ENCODE measurements at places on chromosomes 5 and 9.

- DNase-seq = no peak
Measured at GRCh38 chr9:114480746-114481435, 24.4 kb downstream of the WHRN start.

- DNase-seq = no peak
Measured at GRCh38 chr5:107254902-107255234, 415.9 kb downstream of the EFNA5 start.

GRCh38 chr5:144549580-144549979 is 378.9 kb downstream of the KCTD16 start:
- DNase-seq = peak; percentile 75

- peak; percentile 56 for DNase-seq
Measured at GRCh38 chr5:127757576-127757975, 54.4 kb downstream of the CCDC192 start.

GRCh38 chr5:160485364-160485969 is 63.8 kb downstream of the PTTG1 start:
- DNase-seq = no peak

- no peak for DNase-seq
Measured at GRCh38 chr9:115614326-115614999, 496.5 kb upstream of the TNC start.

- DNase-seq = no peak
Measured at GRCh38 chr9:118129541-118129940, 425.3 kb downstream of the TLR4 start.

DNA sequence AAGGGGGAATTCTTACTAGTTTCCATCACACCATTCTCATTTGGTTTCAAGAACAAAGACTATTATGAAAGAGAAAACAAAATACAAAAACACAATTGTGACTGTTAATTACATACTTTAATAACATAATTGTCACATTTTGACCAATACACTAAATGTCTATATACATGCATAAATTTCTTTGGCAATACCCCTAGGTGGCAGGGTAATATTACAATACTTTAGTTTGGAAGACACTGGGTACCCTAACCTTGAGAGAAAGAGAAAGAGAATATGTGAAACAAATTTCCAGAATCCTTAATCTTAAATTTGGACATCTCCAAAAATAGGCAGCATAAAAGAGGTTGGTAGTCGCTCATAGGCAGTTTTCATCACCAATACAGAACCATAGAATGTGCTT is 619.6 kb upstream of the ADAMTS16 start:
- no peak for DNase-seq

DNA sequence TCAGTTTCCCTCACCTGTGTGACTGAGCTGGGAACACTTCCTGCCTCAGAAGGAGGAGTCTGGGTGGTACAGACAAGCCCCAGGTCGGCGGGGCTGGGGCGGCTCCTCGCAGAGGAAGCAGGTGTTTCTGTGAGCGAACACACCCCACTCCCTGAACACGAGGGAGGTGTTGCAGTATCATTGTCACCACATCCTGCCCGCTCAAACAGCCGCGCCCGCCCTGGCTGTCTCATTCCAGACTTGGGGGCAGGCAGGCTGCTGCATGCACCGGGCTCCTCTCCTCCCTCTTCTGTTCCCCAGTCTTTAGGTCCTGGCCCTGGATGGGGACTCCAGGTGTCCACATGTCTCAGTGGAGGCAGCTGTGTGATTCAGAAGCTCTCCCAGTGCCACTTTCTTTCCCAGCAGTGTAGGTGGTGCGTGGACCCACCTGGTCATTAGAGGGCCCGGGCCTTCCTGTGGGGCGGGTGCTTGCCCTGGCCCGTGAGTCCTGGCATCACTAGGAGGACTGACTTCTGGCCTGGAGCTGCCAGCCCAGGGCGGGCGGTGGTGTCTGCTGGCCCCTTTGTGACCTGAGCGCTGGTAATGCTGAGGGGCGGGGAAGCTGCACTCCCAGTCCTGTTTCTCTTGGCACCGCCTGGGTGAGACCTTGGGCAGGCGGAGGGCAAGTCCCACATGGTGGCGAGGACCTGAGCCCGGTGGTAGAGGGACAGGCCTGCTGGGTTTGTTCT is 18.3 kb upstream of the PHYHD1 start:
- no peak for DNase-seq

DNA sequence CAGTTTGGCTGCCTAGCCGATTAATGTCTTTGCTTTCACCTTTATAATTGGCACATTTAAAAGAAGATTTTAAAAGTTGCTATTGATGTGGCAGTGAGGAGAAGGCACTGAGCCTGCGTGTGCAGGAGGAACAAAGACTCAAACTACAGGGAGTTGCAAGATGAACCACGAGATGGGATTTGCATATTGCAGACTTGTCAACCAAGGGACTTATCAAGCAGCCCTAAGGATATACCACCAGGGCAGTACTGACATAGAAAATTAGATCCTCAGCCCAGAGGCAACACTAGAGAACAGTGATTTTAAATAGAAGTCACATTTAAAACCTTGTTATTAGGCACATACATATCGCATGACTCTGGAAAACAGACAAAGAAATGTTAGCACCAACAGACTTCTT is 342.6 kb downstream of the GLIS3 start:
- no peak for DNase-seq

- DNase-seq = no peak
Measured at GRCh38 chr5:90807496-90807895, 248.9 kb downstream of the ADGRV1 start.

- no peak for DNase-seq
Measured at GRCh38 chr9:79759460-79759859, 187.7 kb downstream of the TLE4 start.

GRCh38 chr9:34375901-34376595 is 650 bp downstream of the MYORG start:
- DNase-seq = no peak

DNA sequence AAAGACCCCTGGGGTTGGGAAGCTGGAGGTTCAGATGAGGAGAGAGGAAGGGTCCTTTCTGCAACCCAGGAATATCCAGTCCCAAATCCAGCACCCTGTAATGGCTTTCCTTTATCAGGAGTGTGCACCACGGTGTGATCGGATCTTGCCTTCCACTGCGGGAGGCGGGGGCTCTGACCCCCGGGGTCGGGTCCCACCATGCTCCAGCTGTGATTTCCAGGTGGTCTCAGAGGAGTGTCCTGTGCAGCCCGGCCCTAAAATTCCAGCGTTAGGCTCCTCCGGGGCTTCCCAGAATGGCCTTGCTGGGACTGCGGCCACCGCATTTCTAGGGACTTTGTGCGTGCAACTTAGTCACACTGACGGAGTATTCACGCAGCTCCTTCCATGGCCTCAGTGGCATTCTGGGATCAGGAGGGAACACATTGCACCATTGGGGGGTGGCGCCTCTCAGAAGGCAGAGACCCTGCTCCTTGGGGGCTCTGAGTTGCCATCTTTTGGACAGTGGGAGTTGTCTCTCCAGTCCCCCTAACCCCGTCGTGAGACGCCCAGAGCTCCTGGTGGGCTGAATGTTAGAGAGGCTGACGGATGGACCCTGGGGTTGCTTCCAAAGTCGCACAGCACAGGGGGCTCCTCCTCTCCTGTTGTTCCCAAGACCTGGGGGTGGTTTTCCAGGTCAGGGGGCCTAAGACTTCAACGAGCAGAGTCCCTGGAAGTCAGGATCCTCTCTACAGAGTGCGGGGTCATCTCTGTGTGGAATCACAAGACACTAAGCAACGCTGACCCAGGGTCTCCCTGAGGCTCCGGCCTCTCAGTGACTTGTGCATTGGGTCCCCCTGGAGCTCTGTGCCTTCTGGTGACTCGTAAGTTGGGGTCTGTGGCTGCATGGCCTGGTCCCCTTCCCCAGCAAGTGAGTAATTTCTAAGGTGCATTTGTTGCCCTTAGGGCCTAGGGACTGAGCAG is 42.7 kb upstream of the IRX4 start:
- no peak for DNase-seq

GRCh38 chr9:105818903-105819302 is 124.6 kb downstream of the TMEM38B start:
- no peak for DNase-seq

GRCh38 chr5:142425286-142426065 is 100.7 kb upstream of the SPRY4 start:
- no peak for DNase-seq

DNA sequence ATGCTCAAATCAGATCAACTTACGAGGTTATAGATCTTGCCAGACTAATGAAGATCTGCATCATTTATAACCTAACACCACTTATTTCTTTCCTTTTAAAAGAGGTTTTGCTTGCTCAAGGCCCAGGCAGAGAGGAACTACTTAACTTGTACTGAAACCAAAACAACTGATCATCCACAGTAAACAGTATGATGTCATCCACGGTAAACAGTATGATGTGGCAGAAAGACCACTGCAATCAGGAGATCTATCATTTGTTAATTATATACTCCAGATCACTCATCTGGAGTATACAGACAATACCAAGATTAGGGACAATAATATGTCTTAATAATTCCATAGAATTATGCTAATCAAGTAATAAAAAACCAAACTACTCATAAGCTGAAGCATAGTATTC is 116.8 kb downstream of the ADAMTS6 start:
- no peak for DNase-seq

DNA sequence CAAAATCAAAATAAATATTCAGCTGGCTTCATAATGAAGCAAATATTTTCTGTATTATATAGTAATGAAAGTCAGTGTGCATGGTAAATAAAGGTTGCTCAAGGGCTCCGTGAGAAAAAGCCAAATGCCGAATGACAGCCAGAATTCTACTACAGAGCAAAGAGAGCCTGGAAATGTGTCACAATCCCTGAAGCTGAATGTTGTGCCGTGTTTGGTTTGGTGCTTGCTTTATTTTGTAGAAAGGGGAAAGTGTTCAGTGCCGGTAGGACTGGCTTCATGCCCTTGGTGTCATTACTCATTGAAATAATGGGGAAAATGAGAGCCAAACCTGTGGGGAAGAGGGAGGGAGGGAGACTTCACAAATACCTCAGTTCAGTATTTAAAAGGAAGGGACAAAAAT is 26.8 kb upstream of the ADAMTSL1 start:
- no peak for DNase-seq

DNA sequence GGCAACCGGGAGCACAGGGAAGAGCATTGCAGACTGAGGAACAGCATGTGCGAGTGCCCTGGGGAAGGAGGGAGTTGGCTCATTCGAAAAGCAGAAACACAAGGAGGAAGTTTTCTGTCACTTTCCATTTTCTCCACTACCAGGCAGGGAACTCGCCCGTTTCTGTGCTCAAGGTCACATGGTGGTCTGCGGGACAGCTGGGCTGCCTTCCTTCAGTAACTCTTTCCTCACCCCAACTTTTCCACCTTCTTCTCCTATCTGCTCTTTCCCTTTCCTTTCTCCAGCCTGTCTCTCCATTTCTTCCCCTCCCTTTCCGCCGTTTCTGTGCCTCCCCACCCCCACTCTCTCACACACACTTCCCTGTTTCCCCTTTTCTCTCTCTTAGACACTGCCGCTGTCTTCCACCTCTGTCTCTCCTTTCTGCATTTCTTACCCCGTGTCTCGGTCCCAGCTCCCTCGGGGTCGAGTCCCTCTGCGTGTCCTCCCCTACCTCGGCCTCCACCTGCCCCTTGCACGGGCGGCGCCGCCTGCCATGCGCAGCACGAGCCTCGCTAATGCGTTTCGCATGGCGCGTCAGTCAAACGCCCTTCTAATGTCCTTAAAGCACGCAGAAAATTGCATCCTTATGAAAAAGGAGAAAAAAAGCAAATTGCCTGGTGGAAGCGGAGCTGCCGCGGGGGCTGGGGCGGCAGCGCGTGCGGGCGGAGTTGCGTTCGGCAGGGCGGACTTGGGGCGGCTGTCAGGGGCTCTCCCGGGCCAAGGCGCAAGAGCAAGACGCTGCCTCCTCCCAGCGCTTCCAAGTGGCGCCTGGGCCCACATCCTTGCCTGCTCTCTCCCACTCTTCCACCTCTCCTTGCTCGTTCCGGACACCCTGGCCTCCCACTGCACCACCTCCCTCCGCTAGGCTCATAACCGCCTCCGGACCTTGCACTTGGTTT is 9.5 kb downstream of the BARX1 start:
- DNase-seq = no peak

DNA sequence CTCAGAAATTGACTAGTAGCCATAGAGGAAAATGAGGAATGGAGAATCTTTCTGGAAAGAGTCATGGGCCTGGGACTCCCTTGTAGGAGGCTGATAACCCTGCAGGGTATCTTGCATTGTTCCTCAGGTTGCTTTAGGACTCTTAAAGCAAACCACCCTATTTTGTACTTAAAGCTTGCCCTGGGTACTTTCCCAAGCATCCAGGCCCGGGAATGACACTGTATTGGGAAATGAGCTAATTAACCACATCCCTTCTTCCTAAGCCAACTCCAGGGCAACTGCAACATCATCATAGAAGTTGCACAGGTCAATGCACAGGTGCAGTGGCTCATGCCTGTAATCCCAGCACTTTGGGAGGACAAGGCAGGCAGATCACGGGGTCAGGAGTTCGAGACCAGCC is 55.9 kb downstream of the UGCG start:
- no peak for DNase-seq

DNA sequence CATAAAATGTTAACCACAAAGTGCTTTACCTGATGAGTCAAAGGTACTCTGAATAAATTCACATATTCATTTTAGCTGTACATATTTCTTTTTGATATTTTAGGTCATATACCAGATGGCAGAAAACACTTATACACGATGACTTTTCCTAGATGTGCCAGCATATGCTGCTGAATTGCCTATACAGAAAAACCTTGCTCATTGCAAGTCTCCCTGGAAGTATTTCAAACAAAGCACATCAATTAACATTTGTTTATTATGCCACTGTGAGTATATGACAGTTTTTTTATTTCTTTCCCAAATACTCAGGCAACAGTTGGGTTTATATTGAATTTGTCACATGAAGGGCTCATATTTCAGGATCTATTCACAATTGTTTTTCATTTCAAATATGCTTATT is 180.8 kb downstream of the TMEM232 start:
- DNase-seq = no peak

- no peak for DNase-seq
Measured at GRCh38 chr5:95858023-95858461, 35.5 kb upstream of the GLRX start.

- no peak for DNase-seq
Measured at GRCh38 chr9:116791326-116791725, 104.2 kb downstream of the TRIM32 start.

DNA sequence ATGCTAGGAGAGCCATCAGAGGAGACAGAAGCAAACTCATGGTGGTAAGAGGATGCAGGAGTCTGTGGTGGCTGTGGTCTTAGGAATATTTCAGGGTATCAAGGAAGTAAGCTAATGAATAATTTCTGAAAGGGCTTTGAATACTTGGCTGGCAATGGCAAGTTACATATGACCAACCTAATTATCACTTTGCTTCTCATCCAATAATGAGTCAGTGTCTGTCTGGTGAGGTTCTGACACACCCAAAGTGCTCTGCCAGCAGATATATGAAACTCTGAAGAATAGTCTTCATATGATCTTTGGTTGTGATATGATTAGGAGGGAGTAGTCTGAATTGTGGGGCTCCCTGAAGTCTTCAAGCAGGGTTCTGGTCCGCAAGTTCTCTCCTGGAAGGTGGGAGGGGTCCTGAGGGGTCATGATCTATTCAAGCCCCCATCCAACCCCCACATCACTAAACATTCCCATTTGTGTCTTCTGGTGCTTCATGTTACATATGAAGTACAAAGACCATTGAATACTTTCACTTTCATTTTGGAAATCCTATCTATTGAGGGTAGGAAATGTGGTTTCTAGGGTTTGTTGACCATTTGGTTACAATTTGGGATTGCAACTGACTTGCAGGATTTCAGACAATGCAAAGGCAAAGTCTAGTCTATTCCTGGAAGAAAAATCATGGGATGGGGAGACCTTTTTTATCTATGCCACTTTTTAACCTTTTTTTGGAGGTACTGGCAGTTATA is 199.9 kb upstream of the CDKN2B start:
- peak; percentile 27 for DNase-seq
